Upper lobe of left lung (tissue), 6 donors: ENCODE measurements at places on chromosomes 1 and 21.

DNA sequence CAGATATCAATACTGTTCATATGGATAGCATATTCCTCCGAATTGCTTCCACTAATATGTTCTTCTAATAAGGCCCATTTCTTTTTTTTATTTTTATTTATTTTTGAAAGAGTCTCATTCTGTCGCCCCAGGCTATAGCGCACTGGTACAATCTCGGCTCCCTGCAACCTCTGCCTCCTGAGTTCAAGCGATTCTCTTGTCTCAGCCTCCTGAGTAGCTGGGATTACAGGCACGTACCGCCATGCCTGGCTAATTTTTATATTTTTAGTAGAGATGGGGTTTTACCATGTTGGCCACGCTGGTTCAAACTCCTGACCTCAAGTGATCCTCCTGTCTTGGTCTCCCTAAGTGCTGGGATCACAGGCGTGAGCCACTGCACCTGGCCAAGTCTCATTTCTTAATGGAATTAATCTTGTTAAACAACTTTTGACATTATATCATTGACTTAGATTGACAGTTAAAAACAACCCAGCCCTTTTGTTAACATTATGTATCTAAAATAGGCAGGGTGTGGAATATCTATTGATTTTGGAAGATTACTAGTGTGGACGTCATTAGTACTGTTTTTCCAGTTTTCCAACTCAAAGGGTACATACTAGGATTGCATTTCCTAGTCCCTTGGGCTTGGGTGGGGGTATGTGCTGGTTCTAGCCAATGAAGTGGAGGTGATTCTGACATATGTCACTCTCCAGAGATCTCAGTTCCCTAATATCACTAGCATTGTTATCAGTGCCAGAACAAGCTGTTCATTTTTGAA lies 281.4 kb downstream of the GRIK1 start:
- no peak for DNase-seq

DNA sequence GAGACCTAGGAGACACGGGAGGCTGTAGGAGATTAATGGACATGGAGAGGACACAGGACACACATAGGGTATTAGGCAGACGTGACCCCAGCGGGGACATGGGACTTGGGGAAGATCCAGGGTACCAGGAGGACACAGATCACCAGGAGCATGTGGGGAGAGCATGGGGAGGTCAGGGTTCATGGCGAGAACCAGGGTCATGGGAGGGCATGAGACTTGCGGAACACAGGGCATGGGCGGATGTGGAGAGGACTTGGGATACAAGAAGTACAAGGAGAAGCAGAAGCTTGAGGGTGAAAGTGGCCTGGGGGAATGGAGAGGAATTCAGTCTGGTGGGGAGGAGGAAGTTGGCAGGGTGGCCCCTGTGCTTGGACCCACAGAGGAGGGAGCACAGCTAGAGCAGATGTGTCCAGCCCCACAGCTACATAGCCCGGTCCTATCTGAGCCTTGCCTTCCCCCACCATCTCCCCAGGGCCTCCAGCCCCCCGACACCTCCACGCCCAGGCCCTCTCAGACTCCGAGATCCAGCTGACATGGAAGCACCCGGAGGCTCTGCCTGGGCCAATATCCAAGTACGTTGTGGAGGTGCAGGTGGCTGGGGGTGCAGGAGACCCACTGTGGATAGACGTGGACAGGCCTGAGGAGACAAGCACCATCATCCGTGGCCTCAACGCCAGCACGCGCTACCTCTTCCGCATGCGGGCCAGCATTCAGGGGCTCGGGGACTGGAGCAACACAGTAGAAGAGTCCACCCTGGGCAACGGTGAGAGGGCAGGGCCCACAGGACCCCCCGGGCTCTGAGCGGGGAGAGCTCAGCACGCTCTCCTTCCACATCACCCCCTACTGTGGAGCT lies 12.1 kb downstream of the TIE1 start:
- no peak for DNase-seq

- DNase-seq: peak; percentile 89
These were observed 61.4 kb downstream of the ACBD3 start for GRCh38 chr1:226125097-226125630.

DNA sequence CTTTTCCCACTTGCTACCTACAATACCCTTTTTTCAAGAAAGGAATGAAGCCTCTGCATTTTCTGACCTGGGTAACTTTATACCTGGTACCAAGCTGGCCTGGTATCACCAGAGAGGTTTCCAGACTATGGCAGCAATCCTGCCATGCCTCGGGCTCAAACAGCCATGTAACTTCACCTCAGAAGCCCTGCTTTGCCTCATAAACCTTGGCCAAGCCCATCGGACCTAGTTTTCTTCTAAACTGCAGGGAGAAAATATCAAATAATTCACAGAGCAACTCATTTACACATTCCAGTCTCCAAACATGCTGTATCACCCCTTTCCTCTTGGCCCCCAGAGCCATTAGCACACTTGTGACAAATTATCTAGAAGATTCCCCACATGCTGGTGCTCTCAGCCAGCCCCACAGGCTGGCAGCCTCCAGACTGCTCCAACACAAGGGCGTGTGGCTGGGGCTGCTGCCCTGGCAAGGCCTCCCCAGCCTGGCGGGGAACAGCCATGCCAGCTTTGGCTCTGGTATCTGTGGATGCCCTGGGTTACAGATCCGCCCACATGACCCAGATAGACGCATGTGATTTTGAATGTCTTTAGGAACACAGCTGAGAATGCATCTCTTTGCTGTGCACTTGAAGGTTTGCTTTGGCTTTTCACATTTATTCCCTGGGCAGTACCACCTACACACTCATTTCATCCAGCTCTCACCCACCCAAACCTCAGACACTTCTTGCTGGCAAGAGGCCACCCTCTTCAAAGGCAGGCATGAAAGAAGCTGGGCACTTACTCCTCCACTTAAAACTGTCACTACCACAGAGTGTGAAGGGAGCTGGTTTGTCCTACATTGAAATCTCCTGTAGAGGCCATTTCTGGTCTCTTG lies 70.0 kb upstream of the BCAR3 start:
- no peak for DNase-seq

- no peak for DNase-seq
These were observed 680.6 kb downstream of the TTLL7 start for GRCh38 chr1:83318366-83318765.

- no peak for DNase-seq
These were observed 7.1 kb downstream of the PGLYRP3 start for GRCh38 chr1:153305682-153306081.

- DNase-seq: peak; percentile 72
These were observed 14.5 kb downstream of the CFAP74 start for GRCh38 chr1:1989102-1989542.

DNA sequence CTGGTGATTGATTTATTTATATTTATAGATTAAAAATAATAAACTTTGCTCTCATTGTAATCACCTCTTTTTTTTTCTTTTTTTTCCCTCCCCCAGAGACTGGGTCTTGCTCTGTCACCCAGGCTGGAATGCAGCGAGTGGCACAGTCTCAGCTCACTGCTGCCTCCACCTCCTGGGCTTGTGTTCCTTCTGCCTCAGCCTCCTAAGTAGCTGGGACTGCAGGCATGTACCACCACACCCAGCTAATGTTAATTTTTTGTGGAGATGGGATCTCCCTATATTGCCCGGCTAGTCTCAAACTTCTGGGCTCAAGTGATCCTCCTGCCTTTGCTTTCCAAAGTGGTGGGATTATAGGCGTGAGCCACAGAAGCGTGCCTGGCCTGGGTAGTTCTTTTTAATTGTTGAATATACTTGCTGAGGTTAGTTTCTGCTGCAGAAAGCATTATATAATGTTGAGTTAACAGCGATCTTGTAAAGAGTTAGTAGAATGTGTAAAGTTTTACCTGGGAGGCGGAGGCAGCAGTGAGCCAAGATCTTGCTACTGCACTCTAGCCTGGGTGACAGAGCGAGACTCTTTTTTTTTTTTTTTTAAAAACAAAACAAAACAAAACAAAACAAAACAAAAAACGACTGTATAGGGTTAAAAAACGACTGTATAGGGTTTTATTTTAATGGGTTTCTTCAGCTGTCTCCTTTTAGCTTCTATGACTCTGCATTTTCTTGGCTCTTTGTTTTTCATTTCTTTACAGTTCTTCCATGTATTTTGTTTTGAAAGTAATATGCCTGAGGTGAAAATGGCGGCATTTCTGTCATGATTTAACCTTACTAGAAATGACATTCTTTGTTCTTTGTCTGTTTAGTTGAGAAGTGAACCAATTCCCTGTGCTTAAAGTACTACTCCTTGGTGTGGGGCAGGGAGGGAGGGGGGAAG lies 82.7 kb downstream of the CAMTA1 start:
- no peak for DNase-seq

- DNase-seq: no peak
These were observed 8.8 kb upstream of the MYOCOS start for GRCh38 chr1:171613282-171613681.
